ENCODE measurements at places on chromosomes 5 and 9. TPM values are rescaled to one million over a fixed set of nuclear protein-coding genes. Genes with fewer than 3 reads are reported as not detected.

IL5 gene
- not detected for total RNA-seq

- no peak overlapping the region for H3K4me3 ChIP-seq
- no peaks in the 10 kb centered on the region for H3K4me1 ChIP-seq
- no peak for DNase-seq
- H3K27ac ChIP-seq = no peak overlapping the region
These were observed 157.8 kb upstream of the FTMT start for GRCh38 chr5:121693864-121694263.

PTPDC1 gene
- 11.4 TPM for total RNA-seq

- no peaks in the 10 kb centered on the region for H3K36me3 ChIP-seq
- no peaks in the 10 kb centered on the region for H3K27me3 ChIP-seq
- no peaks in the 10 kb centered on the region for H3K4me1 ChIP-seq
- no peak overlapping the region for H3K27ac ChIP-seq
- H3K4me3 ChIP-seq = no peak overlapping the region
- no peak for DNase-seq
These were observed 259.1 kb downstream of the MLLT3 start for GRCh38 chr9:20363233-20363632.

Data from B cell (primary cell).